ENCODE measurements at places on chromosomes 3 and 15.

DNA sequence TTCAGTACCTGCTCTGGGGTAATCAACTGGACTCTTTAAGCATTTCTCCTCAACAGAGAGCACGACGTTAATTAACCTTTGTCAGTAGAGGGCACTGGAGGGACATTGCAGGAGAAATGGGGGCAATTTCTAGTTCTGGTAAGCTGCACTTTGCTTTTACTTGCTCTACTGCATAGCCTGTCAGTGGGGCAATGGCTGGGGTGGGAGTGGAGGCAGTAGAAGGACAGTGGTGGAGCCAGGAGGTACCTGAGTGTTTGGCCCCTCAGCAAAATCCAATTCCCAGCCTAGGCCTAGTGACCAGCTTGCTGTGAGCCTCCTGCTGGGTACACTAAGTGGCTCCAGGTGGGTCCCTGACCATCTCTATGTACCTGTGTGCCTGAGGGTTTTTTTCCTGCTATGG lies 18.3 kb upstream of the MED12L start:
- no peak for DNase-seq

GRCh38 chr15:52338058-52338457 lies 42.5 kb upstream of the MYO5C start:
- DNase-seq, result no peak

GRCh38 chr3:14458434-14459275 lies 56.2 kb downstream of the SLC6A6 start:
- DNase-seq, result no peak

DNA sequence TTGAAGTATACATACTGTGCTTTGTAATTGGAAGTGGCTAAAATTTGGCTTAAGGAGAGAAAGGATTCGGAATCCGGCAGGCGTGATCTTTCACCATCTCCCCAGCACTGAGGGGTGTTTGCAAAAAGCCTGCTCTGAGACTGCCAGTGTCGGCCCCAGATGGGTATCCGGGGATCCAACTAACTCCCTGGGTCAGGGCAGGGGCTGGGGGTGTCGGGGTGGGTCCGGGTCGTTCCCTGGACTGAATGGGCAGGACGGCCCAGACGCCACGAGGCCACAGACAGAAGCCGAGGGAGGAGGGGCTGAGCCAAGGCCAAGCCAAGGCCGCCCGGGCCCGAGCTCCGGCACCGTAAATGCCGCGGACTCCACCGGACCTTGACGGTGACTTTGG lies 349 bp downstream of the PPIB start:
- no peak for DNase-seq

GRCh38 chr15:70035051-70035718 lies 62.5 kb downstream of the TLE3 start:
- no peak for DNase-seq

DNA sequence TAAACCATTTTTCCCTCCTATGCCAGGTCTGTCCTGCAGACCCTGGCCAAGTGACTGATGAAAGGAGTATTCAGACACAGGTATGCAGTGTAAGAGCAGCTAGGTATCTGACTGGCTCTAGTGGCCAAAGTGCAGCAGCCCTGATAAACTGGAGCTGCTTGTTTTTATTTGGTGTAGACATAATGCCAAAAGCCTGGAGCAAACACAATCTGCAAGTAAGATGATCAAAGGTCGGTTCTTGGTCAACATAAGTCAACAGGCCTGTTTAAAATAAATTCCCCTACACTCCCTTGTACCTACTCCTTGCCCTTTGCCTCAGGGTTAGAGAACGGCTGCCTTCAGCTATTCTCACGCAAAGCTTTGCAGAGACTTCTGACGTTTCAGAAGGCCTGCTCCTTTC lies 1003.1 kb downstream of the ZPLD1 start:
- DNase-seq, result no peak

GRCh38 chr3:85939074-85939482 lies 980.3 kb downstream of the CADM2 start:
- no peak for DNase-seq

GRCh38 chr3:27641271-27641800 lies 80.8 kb downstream of the EOMES start:
- no peak for DNase-seq

DNA sequence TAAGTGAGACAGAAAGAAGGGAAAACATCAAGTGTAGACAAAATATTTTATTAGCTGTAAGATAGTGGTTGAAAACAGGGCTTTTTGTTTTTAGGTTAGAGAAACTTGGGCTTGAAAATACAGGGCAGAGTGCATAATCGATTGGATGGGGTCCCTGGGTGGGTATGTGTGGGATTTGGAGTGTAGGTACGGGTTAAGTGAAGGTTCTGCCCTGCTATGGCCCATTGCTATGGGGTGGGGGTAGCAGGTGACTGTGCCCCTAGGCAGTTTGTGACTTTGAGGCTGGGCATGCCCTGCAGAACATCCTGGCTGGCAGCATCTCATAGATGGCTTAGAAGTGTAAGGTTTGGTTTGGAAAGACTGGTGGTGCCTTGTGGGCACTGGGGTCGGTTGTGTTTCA lies 3.7 kb upstream of the FAM131A start:
- DNase-seq, result no peak

GRCh38 chr3:58052373-58053273 lies 44.4 kb downstream of the FLNB start:
- DNase-seq, result no peak

DNA sequence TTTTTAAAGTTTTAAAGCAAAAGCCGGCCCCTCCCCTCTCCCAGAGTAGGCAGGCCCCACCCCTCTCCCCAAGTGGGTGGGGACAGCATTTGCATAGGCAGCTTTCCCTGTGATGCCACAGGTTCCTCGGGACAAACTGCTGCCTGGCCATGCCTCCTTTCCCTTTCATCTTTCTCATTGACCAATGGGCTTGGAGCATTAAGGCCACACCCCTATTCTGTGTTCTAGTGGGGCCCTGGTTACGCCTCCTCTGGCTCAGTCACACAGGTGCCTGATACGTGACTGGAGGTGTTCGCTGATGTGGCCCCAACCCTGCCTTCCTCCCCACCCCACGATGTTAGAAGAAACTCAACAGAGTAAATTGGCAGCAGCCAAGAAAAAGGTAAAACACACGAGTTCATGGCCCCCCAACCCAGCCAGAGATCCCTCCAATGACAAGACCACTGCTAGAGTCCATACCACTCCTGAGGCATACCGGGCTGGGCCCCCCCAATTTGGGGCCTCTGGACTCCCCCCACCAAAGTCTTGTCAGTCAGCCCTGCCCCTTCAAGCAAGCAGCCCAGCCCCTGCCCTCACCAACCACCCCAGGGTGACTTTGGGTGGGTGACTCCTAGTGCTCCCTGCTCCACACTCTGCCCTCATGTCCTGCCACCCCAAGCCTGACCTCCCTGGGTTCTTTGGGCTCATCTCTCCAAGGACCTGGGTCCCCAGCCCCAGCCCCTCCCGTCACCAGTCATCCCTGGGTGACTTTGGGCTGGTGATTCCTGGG lies 62.8 kb upstream of the CSPG4 start:
- no peak for DNase-seq

DNA sequence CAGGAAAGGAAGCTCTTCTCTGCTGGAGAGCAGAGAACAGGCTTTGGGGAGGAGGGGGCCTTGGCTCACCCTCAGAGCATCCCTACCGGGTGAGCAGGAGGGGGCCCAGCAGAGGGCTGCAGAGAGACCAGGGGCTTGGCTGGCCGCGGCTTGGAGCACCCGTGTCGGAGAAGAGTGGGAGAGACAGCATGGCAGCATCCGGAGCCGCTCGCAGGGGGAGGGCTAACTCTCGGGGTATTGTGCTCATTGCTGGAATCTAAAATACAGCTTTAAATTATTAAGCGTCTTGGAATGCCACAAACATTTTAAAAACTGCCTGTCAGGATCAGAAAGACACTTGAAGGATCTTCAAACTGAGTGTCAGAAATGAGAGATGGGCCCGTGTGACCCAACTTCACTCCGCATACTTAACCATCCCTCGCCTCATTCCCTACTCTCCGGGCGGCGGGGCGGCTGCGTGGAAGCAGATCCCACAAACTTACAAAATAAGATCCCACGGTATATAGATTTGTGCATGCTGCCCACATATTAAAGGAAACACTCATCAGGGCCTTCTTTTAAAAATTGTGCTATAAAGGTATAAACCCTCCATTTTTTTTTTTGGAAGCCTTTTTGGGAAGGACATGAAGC lies 53.9 kb downstream of the EIF4E3 start:
- DNase-seq, result no peak

DNA sequence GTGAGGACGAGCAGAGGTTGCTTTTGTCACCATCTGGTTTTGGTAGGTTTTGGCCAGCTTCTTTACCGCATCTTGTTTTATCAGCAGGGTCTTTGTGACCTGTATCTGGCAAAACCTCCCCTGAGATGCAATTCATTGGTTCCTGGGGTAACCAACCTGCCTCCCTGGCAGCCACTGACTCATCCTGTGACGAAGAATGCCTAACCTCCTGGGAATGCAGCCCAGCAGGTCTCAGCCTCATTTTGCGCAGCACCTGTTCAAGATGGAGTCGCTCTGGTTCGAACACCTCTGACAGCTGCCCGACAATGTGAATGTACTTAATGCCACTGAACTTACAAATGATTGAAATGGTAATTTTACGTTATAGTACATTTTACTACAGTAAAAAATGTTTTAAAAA lies 6.8 kb upstream of the ADAMTS17 start:
- no peak for DNase-seq

GRCh38 chr15:58558777-58559176 lies 127.0 kb downstream of the LIPC start:
- no peak for DNase-seq

DNA sequence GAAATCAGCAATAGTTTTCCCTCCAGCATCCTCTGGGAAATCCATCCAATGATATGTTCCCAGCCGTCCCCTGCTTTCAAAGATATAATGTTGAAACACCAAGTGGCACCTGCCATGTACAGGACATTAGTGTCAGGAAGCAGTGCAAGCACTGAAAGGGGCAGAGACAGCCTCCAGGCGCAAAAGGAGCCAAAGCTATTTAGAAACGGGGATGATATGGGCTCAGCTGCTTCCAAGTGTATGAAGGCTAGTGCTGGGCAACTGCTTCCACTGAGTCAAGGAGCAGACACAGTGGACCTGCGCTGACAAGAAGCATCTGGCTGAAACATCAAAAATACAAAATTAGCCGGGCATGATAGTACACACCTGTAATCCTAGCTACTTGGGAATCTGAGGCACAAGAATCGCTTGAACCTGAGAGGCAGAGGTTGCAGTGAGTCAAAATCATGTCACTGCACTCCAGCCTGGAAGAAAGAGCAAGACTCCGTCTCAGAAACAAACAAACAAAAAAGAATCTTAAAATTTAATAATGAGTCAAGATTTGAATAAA lies 119.7 kb downstream of the AQP9 start:
- DNase-seq, result no peak

- no peak for DNase-seq
These were observed 9.0 kb upstream of the CD47 start for GRCh38 chr3:108099679-108100428.

DNA sequence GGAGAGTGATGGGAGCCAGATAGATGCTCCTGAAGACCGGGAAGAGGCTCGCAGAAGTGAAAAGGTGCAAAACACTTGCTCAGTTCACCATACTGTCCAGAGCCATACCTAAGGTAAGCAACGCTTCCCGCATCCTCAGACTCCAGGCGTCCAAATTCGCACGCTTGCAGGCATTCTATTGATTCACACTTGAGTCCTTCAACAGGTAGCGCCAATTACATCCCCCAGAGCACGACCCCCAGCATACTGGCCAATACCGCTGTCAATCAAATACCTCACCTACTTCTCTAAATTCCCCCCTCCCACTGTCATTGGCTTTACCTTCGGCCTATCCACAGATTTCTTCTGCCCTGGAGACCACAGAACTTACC lies 361 bp upstream of the STXBP5L start:
- DNase-seq, result no peak

DNA sequence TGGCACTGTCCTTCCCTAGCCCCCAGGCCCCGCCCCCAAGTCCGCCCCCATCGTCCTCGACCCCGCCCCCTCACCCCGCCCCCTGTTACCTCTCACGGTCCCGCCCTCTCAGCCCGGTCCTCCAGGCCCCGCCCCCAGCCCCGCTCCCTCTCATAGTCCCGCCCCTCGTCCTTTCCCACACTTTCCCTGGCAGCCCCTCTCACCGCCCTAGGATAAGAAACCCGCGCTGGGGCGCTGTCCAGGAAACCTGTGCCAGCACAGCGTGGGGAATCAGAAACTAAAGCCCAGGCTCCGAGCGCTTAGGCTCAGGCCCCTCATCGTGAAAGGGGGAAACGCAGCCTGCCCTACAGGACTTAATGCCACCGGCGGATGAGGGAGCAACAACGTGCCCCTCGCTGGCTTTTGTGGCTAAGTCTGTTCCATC lies 20.9 kb downstream of the TRPM1 start:
- DNase-seq, result no peak

GRCh38 chr3:149011676-149012075 lies 20.3 kb downstream of the GYG1 start:
- no peak for DNase-seq

GRCh38 chr15:82062479-82063454 lies 16.9 kb upstream of the MEX3B start:
- DNase-seq, result no peak

GRCh38 chr3:132563420-132564069 lies 33.5 kb upstream of the ACKR4 start:
- DNase-seq, result no peak

DNA sequence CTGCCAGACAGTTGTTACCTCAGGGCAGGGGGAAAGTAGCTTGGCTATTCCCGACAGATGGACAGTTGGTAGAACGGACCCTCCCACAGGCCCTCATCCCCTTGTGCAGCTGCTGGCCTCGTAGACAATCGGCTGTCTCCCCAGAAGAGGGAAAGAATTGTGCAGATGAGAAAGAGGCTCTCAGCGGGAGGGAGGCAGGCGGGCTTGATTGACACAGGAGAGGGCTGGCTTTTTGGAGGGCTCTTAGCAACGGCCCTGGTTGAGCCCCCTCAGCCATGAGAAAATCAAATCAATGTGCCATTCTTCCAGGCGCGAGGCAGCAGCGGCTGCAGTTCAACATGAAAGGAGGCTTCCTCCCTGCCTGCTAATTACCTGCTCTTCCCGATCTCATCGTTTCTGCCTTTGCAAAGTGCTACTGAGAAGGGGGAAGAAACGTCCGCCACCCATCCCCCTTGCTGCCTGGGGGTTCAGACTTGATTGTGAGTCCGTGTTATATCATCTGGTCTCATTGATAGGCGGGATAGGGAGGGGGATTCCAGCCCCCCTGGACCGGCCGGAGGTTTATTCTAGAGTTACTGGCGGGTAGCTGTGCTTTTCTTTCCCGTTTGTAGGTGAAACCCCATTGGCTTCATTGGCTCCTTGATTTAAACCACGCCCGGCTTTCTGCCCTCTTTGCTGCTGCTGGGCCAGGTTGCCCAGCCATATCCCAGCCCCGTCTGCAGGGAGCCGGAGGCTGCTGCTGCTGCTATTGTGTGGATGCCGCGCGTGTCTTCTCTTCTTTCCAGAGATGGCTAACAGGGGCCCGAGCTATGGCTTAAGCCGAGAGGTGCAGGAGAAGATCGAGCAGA lies at the start of gene TAGLN3:
Gene TAGLN3, plus strand, starts transcription at position 287 of the 848 bp plus-strand sequence. Its CDS starts 501 bp downstream, at position 788.
- DNase-seq, result no peak

GRCh38 chr3:57998366-57999283 lies 9.6 kb upstream of the FLNB start:
- DNase-seq, result no peak

DNA sequence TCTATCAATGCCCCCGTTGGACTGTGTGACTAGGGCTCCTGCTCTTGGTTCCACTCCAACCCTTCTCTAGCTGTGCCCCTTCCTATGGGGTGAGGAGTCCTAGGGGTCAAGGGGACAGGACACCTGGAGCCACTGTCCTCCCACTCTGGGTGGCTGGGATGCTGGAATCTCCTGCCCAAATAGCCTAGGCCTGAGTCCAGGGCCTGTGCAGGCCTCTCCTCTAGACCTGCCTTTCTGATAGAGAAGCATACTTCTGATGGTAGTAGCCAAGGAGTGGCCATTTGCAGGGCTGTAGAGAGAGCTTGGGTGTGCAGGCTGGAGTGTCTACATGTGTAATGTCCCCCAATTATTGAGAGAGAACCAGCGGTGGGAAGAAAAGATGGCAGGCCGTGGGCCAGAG lies 54.2 kb downstream of the ITGA11 start:
- no peak for DNase-seq
